Stimulated activated CD8-positive, alpha-beta memory T cell treated with anti-CD3 and anti-CD28 coated beads, Interleukin-2, amount 100 ng/mL, for 48 hours (primary cell): ENCODE measurements at places on chromosomes 11 and 22.

- no peak for DNase-seq
These were observed 1568.5 kb downstream of the FAM181B start for GRCh38 chr11:81165164-81165563.

DNA sequence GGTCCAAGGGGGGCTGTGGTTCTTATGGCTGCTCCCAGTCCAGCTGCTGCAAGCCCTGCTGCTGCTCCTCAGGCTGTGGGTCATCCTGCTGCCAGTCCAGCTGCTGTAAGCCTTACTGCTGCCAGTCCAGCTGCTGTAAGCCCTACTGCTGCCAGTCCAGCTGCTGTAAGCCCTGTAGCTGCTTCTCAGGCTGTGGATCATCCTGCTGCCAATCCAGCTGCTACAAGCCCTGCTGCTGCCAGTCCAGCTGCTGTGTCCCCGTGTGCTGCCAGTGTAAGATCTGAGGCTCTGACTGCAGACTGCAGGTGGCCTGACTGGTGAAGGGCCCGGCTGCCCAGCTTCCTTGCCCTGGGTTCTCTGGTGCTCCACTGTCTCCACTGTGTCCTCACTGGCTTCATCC is 696 bp downstream of the KRTAP5-5 start:
- DNase-seq: no peak

DNA sequence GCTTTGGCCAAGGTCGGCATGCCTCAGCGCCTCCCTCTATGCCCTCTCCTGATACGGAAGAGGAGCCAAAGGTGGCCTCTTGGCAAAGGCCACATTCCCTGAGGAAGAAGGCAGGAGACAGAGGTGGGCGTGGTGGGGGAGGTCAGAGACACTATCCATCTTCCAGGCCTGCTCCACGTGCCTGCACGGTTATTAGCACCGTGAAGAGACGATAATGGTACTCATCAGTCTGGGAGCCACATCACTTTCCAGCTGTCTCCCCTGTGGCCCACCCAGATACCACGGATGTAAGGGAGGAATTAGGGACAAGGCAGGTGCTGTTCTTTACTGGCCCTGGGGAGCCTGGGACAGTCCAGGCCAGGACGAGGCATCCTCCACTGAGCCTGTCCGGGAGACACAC is 354.3 kb downstream of the MN1 start:
- no peak for DNase-seq

GRCh38 chr11:108253176-108253575 is 30.3 kb downstream of the ATM start:
- no peak for DNase-seq

GRCh38 chr11:73965076-73965763 is 14.4 kb downstream of the DNAJB13 start:
- DNase-seq: no peak

DNA sequence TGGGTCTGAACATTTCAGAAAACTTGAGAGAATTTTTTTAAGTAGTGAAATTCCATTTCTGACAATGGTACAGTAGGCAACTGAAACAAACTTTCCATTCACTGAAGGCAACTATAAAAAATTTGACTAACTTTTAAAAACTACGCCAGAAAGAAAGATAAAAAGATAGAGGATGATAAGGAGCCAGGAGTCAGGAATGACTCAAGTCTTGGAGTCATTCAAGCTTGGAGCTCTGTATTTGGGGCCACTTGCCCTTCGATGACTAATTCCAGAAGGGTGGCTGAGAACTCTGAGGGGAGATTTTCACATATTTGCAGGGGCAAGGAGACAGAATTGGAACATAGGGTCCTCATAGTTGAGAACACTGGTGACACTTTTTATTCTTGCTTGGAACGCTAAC is 1083.2 kb upstream of the CNTN5 start:
- DNase-seq: no peak

- DNase-seq: no peak
These were observed 2.9 kb upstream of the CAPN5 start for GRCh38 chr11:77063861-77064260.

GRCh38 chr11:73465871-73466270 is 89.7 kb downstream of the RELT start:
- no peak for DNase-seq

DNA sequence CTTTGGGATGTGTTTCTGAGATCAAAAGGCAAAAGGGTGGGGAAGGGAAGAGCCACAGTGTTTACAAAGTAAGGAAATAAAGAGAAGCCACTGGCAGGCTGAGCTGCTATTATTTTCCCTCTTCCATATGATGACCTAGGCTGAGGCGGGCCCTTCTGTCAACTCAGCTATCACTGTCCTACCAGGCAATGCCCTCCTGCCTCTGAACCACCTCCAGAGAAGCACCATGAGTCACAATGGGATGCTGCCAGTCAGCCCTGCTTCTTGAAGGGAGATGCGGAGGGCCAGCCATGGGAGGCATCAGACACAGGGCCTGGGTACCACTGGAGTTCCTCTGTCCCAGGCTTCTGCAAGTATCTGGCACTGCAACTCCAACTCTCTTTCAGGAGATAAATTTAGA is 107.9 kb upstream of the BID start:
- DNase-seq: no peak
